ENCODE measurements at places on chromosomes 11 and 22.

- DNase-seq: no peak
Observed at GRCh38 chr22:21766691-21767462, 31.3 kb upstream of the YPEL1 start.

DNA sequence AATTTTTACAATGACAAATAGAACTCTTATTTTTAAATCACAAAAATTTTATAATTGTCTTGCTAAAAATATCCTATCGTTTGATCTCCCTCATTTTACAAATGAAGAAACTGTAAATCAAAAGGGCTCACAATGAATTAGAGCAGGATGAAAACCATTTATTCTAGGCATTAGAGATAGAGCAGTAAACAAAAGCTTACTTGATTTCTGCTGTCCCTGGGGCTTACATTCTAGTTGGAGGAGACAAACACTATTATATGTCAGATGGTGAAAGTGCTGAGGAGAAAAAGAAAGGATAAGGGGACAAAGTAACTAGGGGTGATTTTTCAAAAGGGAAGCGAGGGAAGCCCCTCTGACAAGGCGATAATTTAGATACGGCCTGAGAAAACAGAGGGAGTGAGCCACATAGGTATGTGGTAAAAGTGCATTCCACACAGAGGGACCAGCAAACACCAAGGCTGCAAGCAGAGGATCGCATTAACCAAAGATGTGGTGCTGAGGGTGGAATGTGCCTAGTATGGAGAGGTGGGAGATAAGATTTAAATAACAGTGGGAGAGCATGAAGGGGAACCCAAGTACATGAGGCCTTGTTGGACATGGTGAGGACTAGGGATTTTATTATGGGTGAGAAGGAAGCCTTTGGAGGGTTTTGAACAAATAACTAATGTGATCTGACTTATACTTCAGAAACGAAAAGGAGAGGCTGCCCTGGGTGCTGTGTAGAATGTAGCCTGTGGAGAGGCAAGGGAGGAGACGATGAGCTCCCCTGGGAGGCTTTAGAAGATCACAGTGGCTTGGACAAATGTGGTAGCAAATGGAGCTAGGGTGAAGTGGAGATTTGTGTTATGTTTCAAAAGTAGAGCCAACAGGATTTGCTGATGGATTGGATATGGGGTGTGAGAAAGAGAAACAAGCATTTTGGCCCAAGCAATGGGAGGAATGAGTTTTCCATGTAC is 62.1 kb downstream of the PDHX start:
- no peak for DNase-seq

- DNase-seq: no peak
Observed at GRCh38 chr22:47619631-47620030, 857.2 kb downstream of the TBC1D22A start.

GRCh38 chr11:27215471-27216269 is 147.3 kb downstream of the CCDC34 start:
- DNase-seq: no peak

DNA sequence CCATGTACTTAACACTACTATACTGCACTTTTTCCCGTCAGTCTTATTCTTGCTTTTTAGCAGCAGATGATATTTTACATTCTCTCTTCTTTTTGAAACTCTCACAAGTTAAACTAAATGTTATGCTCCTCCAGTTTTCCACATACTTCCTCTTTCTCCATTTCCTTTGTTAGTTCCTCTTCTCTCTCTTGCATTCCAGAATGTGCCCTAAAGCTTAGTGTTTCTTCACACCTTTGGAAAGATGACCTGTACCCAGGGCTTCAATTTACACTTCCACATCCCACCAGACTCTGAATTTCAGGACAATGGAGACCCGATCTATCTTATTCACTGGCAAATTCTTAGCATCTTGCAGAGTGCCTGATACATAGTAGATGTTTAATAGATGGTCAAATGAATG is 51.8 kb downstream of the APIP start:
- no peak for DNase-seq

DNA sequence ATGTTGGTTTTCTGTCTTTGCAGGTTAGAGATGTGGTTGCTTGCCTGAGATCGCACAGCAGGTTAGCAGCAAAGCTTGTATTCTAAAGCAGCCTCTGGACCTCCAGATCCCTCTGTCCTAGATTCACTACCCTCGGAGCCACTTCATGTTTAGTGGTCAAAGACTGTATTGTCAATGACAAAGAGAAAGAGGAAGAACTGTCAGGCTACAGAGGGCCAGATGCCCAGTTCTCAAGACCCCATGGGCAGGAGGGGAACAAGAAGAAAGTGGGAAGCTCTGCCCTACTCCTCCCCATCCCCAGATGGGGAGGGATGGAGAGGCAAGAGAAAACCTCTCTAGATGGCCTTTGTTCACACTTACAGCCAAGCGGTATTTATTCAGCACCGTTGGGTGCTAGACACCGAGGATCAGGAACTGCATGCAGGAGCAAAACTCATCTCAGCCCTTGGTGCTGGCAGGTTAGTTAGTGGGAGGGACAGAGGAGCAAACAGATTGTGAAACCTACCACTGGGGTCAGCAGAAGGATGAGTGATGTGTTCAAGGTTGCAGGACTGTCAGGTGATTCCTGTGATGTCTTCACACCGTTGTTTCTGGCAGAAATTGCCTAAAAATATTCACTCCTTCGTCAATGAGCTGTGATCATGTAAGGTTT is 38.3 kb upstream of the PTPRJ start:
- DNase-seq: no peak

DNA sequence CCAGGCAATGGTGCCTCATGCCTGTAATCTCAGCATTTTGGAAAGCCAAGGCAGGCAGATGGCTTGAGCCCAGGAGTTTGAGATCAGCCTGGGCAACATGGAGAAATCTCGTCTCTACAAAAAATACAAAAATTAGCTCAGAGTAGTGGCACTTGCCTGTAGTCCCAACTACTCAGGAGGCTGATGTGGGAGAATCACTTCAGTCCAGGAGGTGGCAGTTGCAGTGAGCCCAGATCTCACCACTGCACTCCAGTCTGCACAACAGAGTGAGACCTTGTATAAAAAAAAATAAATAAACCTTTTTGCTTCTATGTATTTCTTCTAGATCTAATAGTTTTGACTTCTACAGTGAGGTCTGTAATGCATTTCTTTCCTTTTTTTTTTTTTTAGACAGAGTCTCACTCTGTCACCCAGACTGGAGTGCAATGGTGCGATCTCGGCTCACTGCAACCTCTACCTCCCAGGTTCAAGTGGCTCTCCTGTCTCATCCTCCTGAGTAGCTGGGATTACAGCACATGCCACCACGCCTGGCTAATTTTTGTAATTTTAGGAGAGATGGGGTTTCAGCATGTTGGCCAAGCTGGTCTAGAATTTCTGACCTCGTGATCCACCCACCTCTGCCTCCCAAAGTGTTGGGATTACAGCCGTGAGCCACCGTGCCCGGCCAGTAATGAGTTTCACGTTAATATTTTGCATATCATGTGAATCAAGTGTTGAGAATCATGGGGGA is 18.1 kb upstream of the RDX start:
- no peak for DNase-seq

DNA sequence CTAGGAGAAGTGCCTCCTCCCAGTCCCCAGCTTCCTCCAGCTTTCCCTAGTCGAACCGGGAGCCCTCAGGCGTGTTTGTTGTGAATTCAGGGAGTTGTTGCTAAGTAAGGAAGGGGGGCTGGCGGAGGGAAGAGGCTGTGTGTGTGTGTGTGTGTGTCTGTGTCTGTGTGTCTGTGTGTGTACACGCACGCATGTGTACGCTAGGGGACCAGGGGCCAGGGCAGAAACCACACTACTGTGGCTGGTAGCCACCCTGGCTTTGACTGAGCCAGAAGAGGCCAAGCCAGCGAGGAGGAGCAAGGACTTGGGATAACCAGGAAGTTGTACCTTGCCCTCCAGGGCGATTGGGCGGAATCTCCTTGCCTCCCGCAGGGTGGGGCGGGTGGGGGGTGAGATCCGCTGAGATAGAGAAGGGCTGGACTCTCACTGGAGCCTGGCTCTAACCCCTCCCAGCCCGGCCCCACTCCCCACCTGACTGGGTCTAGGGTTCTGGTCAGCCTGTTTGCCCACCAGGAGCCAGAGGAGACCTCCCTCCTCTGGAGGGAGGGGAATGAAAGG is 7.5 kb downstream of the BCL9L start:
- DNase-seq: no peak

DNA sequence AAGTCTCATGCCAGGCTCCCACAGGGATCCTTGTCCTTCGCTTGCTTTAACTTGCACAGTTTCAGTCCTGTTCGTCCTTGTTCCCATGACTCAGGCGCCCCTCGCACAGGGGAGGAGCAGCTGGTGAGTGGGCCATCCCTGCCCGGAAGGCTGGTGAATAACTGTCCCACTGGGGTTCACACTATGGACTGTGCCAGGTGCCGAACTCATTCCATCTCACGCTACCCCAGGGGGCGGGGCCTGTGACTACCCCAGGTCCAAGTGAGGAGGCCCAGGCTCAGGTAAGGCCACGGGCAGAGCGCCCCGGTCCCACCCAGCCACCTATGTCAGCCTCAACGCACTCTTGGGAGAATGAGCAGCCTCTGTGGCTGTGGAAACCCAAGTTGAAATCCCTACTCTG is 7.2 kb upstream of the CARD10 start:
- no peak for DNase-seq

DNA sequence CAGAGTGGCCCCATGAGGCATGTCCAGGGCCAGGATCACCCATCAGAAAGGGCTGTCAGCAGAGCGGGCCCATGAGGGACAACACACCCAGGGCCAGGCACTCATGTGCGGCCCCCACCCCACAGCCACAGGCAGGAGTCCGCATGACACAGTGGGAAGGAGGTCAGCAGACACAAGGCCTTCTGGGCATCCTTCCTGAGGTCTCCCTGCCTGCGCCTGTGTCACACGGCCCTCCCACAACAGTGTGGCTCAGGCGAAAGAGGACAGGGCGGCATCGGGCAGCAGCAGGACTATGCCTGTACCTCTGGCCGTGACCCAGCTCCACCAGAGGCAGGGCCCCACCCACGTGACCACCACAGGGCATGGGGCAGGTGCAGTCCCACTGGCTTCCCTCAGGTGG is 27.1 kb downstream of the CHID1 start:
- no peak for DNase-seq

DNA sequence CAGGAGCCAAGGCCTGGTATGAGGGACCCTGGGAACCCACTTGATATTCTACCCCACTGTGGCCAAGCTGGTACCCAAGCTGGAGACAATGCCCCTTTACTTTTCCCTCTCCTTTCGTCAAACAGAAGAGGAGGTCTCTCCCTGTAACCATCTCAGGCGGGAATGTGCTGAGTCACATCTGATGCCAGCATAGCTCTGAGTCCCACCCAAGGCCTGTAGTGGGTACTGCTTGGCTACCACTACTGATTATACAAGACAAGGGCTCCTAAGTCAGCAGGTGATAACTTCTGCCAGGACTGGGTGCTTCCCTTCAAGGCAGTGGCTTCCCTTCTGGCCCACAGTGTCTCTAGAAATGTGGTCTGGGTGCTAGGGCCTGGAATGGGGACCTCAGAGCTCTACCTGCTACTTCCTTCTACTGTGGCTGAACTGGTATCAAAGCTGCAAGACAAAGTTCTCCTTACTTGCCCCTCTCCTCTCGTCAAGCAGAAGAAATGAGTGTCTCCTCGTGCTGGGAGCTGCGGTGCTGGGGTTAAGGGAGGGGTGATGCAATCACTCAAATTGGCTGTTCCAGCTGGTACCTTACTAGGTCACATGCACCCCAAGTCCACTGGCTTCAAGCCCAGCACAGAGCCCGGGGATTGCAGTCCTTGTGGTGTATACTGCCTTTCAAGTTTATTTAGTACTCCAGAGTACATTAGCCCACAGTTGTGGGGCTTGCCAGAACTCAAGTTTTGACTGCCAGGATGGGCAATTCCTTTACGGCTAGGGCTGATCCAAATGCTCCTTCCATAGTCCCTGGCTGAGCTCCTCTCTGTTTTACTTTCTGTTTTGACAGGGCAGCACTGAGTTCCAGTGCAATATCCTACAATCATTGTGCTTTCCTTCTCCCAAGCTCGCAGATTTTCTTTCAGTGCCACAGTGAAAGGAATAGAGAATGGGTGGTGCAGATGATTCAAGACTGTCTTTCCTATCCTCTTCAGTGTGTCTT is 419.7 kb upstream of the CNTN5 start:
- DNase-seq: no peak

GRCh38 chr11:124499711-124500110 is 43.7 kb downstream of the OR8B12 start:
- no peak for DNase-seq

DNA sequence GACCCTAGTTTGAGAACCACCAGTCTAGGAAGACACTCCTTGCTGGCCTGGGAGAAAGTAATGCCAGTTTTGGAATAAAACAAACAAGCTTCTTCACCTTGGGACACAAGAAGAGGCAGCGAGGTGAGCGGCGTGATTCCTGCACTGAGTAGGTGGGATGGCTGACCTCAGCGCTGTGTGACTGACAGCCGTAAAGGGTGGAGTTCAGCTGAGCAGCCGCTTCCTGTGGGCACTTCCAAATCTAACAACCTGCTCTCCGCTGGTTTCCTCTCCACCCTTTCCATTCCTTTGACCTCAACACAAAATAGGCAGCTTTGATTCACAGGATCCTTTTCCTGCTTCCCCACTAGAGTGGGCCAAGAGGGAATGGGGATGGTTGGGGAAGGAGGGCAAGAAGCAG is 45.8 kb downstream of the PC start:
- DNase-seq: no peak

- no peak for DNase-seq
Observed at GRCh38 chr11:3104961-3105790, 48.0 kb upstream of the CARS1 start.

GRCh38 chr11:31827455-31828206 is 16.5 kb upstream of the PAX6 start:
- DNase-seq: no peak

DNA sequence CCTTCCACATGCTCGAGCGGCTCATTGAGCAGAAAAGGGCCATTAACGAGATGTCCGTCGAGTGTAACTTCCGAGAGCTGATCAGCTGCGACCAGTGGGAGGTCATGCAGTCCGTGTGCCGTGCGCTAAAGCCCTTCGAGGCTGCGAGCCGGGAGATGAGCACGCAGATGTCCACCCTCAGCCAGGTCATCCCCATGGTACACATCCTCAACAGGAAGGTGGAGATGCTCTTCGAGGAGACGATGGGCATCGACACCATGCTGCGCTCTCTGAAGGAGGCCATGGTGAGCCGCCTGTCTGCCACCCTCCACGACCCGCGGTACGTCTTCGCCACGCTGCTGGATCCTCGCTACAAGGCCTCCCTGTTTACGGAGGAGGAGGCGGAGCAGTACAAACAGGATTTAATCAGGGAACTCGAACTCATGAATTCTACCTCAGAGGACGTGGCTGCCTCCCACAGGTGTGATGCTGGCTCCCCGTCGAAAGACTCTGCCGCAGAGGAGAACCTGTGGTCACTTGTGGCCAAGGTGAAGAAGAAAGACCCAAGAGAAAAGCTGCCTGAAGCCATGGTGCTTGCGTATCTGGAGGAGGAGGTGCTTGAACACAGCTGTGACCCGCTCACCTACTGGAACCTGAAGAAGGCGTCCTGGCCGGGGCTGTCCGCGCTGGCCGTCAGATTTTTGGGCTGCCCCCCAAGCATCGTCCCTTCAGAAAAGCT is 31.7 kb downstream of the ALG12 start:
- no peak for DNase-seq

Data from urinary bladder (tissue), 4 donors.